Occipital lobe (tissue), 3 donors: ENCODE measurements at places on chromosomes 6 and 20. TPM values are rescaled to one million over a fixed set of nuclear protein-coding genes. Genes with fewer than 3 reads are reported as not detected.

- no peak for DNase-seq
These were observed 202.6 kb upstream of the STXBP5 start for GRCh38 chr6:147001621-147002020.

DNA sequence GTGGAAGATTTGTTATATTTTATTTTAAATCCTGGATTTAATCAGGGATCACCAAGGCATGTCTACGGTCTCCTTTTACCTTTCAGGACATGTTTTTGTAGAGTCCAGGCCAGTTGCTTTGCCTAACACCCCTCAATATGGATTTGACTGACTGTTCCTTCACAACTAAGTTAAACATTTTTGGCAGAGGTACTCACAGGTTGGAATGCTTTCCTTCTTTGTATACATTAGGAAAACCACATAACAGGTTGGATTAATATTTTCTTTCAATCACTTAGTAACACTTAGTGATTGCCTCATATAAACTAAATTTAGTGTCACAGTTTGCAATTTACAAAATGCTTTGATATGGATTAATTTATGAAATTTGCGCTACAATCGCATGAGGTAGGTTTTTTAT is 64.5 kb downstream of the IPCEF1 start:
- DNase-seq = no peak

DNA sequence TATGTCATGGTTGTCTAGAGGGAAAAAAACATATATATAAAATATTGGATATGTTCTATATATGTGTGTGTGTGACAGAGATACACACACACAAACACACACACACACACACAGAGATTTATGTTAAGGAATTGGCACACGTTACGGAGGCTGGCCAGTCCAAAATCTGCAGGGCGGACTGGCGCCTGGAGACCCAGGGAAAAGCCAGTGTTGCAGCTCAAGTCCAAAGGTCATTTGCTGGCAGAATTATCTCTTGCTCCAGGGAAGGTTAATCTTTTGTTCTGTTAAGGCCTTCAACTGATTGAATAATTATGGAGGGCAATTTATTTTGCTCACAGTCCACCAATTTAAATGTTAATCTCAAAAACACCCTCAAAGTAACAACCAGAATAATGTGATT is 37.5 kb upstream of the PDE7B start:
- DNase-seq = no peak

The LCA5 gene
- total RNA-seq = 17.3 TPM
